IPS DF 6.9 (cell line): ENCODE measurements at places on chromosomes 12 and 14.
A peak's percentile ranks its signal among the peaks of the same experiment; 100 is the strongest.

DNA sequence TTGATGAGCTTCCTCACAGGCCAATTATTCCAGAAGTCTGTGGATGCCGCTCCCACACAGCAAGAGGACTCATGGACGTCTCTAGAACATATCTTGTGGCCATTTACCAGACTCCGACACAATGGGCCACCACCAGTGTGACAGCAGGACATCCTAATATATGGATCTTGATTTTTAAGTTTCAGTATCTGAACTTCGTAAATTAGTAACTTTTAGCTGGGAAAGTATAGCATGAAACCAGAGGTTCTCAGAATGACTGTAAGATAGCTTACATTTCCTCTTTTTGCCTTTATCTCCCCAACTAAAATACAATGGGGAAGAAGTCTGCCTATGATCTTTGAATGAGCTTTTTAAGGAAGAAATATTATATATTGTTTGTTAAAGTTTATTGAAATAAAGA lies 87.0 kb downstream of the DNAI7 start:
- no peak for DNase-seq

DNA sequence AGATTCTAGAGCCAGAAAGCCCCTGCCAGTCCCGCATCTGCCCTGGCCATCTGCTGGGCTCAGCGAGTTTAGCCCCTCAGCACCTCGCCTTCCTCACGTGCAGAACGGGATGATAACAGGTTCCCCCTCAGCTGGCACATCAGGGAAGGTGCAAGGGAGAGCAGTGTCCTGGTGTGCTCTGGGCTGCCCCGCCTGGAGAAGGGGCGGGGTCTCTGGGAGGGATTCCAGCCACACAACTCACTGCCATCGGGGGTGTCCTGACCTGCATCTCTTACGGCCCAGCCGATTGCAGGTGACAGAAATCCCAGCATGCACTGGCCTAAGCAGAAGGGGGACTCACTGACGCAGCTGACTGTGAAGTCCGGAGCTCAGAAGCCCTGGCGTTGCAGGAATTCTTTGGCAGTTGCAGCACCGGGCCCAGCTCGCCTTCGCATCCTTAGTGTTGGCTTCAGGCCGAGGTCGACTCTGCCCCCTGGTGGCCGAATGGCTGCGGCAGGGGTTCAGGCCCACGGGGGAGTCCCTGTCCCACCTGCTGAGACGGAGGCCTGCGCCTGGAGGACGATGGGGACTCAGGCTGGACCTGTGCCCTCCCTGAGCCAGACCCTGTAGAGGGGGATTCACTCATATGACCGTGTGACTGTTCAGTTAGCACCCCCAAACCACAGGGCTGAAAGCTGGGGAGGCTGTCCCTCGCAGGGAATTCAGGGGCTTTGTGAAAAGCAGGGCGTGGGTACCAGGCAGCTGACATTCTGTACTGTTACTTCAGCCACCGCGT lies 178.6 kb downstream of the ADGRD1 start:
- peak; percentile 75 for DNase-seq

DNA sequence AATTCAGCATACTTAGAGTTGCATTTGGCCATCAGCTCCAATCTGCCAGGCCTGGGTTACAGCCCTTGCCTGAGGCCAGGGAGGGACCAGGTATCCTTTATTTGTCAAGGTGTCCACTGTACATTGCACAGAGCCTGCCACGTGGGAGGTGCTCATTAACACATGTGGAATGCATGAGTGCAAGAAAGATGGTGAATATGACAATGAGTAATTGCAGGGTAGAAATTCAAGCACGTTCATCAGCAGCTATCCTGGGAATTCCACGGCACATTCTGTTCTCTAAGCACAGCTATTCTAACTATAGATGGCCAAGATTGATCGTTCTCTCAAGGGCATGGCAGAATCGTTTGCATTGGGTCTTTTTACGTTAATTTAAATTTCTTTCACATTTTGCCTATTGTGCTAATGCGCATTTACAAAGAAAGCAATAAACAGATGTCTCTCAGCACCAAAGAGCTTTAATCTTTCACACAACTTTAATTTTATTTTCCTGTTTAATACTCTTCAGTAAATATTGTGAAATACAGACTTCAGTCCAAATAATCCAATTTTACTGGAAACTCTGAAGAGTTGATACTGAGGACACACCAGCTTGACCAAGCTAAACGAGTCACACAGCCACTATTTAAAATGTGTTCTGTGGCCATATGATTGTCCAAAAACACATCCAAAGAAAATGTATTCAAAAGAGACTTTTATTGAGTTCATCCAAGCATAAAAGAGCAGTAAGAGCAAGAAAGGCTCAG lies 1025.7 kb upstream of the TMEM132C start:
- DNase-seq: no peak

GRCh38 chr12:43273467-43273866 lies 278.5 kb downstream of the ADAMTS20 start:
- DNase-seq: no peak

DNA sequence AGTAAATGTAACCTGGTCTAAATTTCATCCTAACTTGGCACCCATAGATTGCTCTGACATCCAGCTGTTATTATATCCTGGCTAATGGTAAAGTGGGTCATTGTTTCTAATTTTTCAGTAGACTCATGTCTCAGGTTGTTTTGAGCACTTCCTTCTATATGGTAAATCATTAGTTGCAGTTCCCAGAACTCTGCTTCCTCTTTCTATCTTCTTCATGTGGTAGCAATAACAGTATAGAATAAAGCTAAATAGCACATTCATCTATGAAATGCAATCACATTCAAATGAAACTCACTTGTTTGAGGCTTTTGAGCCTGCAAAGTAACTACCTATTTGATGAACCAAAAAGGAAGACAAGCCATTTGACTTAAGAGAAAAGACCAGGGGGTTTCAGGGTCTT lies 65.1 kb upstream of the GZMB start:
- DNase-seq: no peak

GRCh38 chr12:32549675-32550079 lies 129.4 kb upstream of the DNM1L start:
- DNase-seq: no peak

DNA sequence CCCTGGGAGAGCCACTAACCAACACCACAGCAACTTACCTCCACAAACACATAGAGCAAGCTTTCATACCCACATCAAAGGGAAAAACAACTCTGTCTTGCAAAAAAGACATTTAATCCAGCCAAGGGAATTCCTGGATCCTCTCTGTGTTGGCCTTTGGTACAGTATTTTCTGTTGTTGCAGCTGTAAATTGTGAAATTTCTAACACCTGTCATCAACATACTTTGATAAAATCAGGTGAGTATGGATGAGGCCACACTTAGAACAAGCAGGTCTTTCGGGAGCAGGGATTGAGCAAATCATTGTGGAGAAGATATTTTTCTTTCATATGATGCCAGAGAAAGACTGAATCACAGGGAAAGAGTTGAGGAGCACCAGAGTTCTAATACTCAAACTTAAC lies 89.3 kb downstream of the SPTSSA start:
- DNase-seq: no peak

DNA sequence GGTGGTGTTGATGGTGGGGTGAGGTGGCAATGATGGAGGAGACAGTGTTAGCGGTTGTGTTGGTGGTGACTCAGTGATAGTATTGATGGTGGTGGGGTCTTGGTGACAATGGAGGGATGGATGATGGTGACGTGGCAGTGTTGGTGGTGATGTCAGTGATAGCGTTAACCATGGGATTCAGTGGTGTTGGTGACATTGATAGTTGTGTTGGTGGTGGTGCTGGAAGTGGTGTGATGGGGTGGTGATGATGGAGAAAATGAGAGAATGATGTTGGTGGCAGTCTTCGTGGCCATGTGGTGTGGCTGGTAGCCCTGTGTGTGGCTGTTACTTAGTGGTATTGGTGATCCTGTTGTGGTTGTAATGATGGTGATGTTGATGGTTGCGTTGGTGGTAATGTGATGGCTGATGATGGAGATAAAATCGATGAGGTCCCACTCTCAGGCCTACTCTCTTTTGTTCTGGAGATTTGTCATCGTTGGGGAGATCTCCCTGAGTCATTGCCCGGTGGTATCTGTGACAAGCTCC lies 2.6 kb downstream of the DTX1 start:
- no peak for DNase-seq

- DNase-seq: peak; percentile 31
These were observed 138.7 kb upstream of the E2F7 start for GRCh38 chr12:77204083-77204482.

- no peak for DNase-seq
These were observed 33.9 kb upstream of the KCNMB4 start for GRCh38 chr12:70332236-70332635.

- DNase-seq: no peak
These were observed 465 bp upstream of the FGD4 start for GRCh38 chr12:32398816-32399369.

GRCh38 chr12:57625261-57626032 lies 7.6 kb downstream of the B4GALNT1 start:
- DNase-seq: no peak

DNA sequence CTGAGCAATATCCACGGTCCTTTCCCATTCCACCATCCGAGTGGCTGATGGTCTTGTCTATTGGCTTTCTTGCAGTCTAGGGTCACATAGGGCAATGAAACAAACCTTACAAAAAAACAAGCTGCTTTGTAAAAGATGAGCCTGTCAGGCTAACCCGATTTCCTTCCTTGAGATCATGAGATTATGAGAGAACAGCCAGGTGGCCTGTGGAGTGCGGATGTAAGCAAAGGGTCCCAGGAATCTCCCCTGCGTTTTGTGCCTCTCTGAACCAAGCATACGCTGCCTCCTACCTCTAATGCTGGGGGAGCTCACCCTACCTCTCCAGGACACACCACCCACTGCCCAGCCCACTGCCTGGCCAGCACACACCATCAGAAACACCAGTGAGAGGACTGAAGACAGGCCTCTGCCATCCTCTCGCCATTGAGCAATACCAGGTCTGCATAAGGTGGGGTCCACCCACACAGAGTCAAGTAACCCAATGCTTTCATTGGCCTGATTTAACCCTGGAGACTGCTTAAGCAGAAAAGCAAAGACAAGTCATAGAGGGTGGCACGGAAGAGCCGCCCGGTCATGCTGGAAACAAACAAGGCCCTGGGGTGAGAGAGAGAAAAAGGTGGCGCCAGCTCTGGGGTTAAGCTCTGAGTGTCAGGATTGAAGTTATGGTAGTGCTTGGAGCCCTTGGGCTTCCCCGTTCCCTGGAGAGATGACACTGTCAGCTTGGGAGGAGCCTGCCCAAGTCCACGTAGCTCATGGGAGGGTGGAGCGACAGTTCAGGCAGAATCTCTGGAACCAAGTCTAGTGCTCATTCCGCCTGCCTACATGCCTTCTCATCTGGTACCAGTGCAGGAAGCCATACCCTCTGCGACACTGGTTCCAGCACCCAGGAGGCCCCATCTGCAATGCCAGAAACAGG lies 46.6 kb downstream of the CALM1 start:
- no peak for DNase-seq

DNA sequence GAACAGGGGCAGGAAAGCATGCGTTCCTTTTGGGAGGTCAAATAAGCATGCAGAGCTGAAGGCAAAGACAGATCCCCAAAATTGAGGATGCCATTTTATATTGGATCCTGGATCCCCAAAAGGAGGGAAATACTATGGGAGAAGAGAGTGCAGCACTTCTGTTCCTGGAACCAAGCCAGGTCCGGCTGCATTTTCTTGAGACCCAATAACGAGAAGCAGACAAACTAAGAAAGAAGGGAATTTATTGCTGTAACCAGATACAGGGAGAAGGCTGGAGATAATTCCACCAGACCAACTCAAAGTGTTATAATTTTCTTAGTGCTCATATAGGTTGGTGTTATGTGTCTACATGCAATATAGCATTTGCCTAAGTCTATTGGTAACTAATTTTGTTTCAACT lies 60.8 kb downstream of the PDE6H start:
- no peak for DNase-seq

DNA sequence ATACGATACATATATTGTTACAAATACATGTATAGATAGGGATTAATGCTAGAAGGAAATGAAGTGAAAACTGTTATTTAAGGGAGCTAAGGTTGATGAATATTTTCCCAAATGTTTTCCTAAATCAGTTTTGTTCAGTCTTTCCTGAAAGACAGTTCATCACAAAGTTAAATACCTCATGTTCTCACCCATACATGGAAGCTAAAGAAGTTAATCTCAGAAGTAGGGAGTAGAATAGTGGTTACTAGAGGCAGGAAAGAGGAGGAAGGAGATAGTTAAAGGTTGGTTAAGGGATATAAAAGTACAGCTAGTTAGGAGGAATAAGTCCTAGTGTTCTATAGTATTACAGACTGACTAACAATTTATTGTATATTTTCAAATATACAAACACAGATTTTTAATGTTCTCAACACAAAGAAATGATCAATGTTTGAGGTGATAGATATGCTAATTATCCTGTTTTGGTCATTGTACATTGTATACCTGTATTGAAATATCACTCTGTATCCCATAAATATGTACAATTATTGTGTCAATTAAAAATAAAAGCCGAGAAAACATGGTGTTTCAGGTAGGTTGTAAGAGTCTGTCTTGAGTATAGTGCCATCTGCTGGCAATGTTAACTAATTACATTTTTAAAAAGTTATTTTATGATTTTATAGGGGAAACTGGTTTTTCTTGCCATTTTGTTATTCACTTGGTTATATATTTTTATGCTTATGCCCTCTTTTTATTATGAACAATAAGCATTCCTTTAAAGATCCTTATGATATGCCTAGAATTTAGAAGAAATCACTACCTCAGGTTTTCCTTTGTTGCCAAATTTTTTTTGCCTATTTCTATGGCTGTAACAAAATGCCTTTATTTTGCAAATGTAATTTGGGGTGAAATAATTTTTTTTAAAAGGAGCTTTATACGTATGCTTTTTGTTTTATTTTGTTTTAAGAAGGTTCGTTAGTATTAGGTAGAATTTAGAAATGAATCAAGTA lies 26.9 kb downstream of the ZDHHC17 start:
- no peak for DNase-seq

- DNase-seq: no peak
These were observed 56.8 kb downstream of the IFNG start for GRCh38 chr12:68102731-68103130.

GRCh38 chr14:45177076-45177475 lies 41.3 kb downstream of the FANCM start:
- no peak for DNase-seq

DNA sequence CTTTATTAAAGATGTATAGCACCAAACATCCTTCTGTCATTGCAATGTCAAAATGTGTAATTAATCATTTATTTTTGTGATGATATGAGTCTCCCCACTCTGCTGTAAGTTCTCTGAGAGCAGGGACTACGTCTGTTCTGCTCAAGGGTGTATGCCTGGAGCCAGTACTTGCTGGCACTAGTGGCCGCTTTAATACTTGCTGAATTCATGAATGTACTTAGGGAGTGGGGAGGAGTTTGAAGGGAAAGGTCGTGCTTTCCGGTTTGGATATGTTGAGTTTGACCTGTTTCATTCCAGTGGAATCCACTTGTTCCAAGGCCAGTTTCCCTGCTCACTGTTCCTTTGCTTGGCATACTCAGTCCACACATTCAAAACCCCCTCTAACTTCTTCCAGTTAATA lies 1.9 kb upstream of the DCAF5 start:
- DNase-seq: no peak
